Colonic mucosa (tissue), 4 donors: ENCODE measurements at places on chromosomes 16 and 17. TPM values are rescaled to one million over a fixed set of nuclear protein-coding genes. Genes with fewer than 3 reads are reported as not detected.

- no peaks in the 10 kb centered on the region for H3K36me3 ChIP-seq
- H3K27me3 ChIP-seq = no peaks in the 10 kb centered on the region
- no peak for DNase-seq
- H3K27ac ChIP-seq = no peak overlapping the region
Observed at GRCh38 chr17:17982801-17983200, 10.1 kb downstream of the DRC3 start.

- no peaks in the 10 kb centered on the region for H3K36me3 ChIP-seq
- no peak overlapping the region for H3K27ac ChIP-seq
- peaks cover 22% of the 10 kb centered on the region for H3K27me3 ChIP-seq
Observed at GRCh38 chr17:38512473-38513058, 84.3 kb downstream of the ARHGAP23 start.

DNA sequence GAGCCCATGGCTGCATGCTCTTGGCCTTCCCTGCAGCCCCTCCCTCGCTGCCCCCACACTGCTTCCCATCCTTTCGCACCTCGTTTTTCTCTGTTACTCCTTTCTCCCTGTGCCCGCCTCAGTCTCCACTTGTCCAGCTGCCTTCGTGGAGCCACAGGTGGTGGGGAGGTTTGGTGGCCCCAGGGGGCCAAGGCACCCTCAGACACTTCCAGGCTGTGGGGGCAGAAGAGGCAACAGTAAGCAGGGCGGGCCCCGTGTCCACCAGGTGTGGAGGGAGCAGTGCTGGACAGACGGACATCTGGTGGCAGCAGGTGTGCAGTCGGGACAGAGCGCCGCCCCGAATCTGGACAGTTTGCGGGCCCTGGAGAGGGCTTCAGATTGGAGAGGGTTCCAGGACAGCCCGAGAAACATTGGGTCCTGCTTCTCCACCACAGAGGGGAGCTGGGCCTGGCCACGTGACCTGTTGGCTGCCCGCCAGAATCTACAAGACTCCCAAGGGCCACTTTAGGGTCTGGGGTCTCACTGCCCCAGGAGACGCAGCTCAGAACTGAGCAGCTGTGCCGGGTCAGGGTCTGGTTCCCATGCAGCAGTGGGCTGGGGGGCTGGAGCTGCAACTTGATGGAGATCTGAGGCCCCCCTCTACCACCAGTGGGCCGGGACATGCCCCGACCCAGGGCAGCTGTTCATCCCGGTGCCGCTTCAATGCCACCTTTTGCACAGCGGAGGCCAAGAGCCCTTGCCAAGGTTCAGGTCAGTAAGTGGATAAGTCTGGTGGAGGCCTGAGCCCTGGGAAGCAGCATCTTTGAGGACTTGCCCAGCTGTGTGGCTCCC is 22.8 kb downstream of the BAHCC1 start:
- no peak overlapping the region for H3K4me3 ChIP-seq
- peak overlapping the region; percentile 55 for H3K27ac ChIP-seq
- H3K36me3 ChIP-seq = no peaks in the 10 kb centered on the region

DNA sequence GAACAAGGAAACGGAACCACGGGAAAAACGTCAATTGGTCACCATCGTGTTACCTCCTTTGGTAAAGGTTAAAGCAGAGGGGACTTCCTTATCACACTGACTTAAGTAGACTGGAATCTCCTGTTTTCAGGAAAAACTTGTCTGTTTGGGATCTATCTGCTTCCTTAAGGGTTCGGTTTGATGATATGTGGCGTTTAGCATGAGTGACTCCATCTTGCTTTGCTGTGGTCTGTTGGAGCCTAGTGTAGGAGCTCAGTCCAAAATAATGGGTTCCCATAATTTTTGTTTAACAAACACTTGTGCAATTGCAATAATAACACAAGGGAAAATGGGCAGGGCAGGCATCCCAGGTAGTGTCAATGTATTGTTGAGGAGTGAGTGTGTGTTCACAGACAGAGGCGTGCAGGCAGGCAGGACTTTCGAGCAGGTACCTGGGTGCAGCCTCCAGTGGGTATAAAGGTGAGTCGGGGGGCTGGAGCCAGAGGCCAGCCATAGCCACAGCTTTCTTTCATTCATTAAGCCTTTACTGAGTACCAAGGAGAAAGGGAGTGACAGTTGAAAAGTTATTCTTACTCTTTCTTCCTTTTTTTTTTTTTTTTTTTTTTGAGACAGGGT is 4.3 kb upstream of the ENGASE start:
- H3K4me3 ChIP-seq = no peak overlapping the region
- DNase-seq = no peak
- no peaks in the 10 kb centered on the region for H3K27me3 ChIP-seq
- H3K27ac ChIP-seq = no peak overlapping the region

GRCh38 chr16:4141604-4142003 is 25.4 kb upstream of the ADCY9 start:
- no peak overlapping the region for H3K27ac ChIP-seq
- no peak for DNase-seq
- H3K4me3 ChIP-seq = no peak overlapping the region
- no peaks in the 10 kb centered on the region for H3K27me3 ChIP-seq
- no peaks in the 10 kb centered on the region for H3K36me3 ChIP-seq

GRCh38 chr17:18250259-18250658 is 8.3 kb downstream of the FLII start:
- no peak overlapping the region for H3K27ac ChIP-seq
- no peaks in the 10 kb centered on the region for H3K4me1 ChIP-seq
- H3K4me3 ChIP-seq = no peak overlapping the region
- peaks cover 44% of the 10 kb centered on the region for H3K36me3 ChIP-seq
- peak; percentile 80 for DNase-seq
- H3K27me3 ChIP-seq = no peaks in the 10 kb centered on the region

DNA sequence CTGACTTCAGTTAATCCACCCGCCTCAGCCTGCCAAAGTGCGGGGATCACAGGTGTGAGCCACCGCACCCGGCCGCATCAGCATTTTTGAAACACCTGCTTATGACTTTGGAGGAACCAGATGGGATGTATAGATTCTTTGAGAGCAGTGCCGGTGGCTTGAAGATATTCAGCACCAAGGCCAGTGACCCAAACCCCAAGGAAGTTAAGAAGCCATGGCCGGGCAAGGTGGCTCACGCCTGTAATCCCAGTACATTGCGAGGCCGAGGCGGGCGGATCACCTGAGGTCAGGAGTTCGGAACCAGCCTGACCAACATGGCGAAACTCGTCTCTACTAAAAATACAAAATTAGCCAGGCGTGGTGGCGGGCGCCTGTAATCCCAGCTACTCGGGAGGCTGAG is 43.9 kb downstream of the TRARG1 start:
- H3K27me3 ChIP-seq = no peaks in the 10 kb centered on the region
- no peak overlapping the region for H3K27ac ChIP-seq
- no peaks in the 10 kb centered on the region for H3K4me1 ChIP-seq
- DNase-seq = no peak
- H3K36me3 ChIP-seq = no peaks in the 10 kb centered on the region

- H3K27me3 ChIP-seq = no peaks in the 10 kb centered on the region
- peaks cover 19% of the 10 kb centered on the region for H3K4me1 ChIP-seq
- H3K36me3 ChIP-seq = no peaks in the 10 kb centered on the region
- H3K4me3 ChIP-seq = no peak overlapping the region
- DNase-seq = peak; percentile 77
- peak overlapping the region; percentile 25 for H3K27ac ChIP-seq
Observed at GRCh38 chr17:17077861-17078732, 35.8 kb downstream of the MPRIP start.

- no peaks in the 10 kb centered on the region for H3K27me3 ChIP-seq
- no peaks in the 10 kb centered on the region for H3K36me3 ChIP-seq
- DNase-seq = no peak
- H3K4me3 ChIP-seq = no peak overlapping the region
- H3K4me1 ChIP-seq = no peaks in the 10 kb centered on the region
Observed at GRCh38 chr17:22171631-22172030, 479.3 kb downstream of the KCNJ18 start.

GRCh38 chr16:57060323-57061083 is 31.9 kb upstream of the CPNE2 start:
- DNase-seq = no peak
- no peak overlapping the region for H3K27ac ChIP-seq
- H3K4me3 ChIP-seq = no peak overlapping the region
- no peaks in the 10 kb centered on the region for H3K36me3 ChIP-seq
- no peaks in the 10 kb centered on the region for H3K4me1 ChIP-seq

GRCh38 chr17:74754832-74755231 is 6.4 kb downstream of the NHERF1 start:
- no peak for DNase-seq
- H3K4me1 ChIP-seq = peaks cover 43% of the 10 kb centered on the region

DNA sequence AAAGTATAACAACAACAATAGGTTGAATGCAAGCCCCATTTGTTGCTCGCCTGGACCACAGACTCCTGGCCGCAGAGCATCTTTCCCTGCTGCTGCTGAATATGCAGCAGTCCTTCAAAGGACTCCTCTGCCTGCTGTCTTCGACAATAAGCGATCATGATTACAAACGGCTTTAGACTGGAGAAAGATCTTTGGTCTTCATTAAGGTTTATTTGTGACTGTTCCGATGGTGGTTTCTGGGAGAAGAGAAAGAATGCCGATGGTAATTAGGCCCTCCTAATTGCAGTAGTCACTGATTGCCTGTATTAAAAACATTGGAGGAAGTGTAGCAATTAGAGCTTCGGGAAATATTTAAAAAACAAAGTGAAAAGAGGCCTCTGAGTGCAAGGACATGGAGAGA is 138.2 kb downstream of the CACNG3 start:
- H3K27ac ChIP-seq = no peak overlapping the region
- H3K4me3 ChIP-seq = no peak overlapping the region
- H3K27me3 ChIP-seq = no peaks in the 10 kb centered on the region
- H3K4me1 ChIP-seq = no peaks in the 10 kb centered on the region

DNA sequence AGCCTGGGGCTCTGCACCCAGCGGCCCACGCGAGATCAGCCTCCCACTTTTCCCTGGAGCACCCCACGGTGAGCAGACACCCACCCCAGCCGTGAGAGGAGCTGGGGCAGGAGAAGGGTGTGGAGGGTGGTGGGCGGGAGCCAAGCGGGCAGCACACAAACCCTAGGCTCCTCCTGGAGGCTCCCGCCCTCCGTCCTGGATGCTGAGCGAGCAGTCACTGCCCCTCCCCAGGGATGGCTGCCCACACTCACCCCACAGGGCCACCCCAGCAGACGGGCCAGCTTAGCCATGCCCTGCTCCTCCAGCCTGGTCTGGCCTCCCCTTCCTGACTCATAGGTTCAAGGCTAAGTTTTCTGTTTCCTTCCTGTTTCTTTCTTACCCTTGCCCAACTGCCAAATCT is 15.7 kb upstream of the ABCC3 start:
- no peak overlapping the region for H3K27ac ChIP-seq
- no peaks in the 10 kb centered on the region for H3K36me3 ChIP-seq
- no peaks in the 10 kb centered on the region for H3K4me1 ChIP-seq
- no peak overlapping the region for H3K4me3 ChIP-seq

DNA sequence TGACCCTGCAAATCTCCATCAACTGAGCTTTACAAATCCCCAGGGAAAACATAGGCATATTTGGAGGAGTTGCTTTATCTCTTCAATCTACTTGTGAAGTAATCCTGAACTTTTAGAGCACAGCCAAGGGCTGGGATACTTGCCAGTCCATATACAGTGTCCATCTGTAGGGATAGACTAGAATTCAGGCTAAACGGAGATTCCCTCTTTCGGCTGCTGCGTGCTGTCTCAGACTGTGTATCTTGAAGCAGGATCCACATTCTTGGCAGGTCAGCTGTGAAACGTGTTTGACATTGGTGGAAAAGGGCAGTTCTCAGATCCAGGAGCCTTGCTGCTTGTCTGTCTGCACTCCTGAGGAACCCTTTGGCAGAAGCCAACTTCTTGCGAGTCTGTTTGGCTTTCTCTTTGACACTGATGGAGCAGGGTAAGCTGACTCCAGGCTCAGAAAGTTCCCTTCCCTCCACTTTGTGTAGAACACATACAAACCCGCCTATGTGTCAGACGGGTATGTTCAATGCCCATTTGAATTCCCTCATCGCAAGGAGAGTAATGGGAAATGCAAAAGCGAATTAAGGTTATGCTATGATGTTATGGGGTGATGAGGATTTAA is 221.8 kb downstream of the MAP2K4 start:
- no peaks in the 10 kb centered on the region for H3K4me1 ChIP-seq
- DNase-seq = no peak

GRCh38 chr17:1153795-1154546 is 25.8 kb downstream of the ABR start:
- DNase-seq = peak; percentile 36
- H3K27me3 ChIP-seq = no peaks in the 10 kb centered on the region
- no peak overlapping the region for H3K4me3 ChIP-seq
- H3K4me1 ChIP-seq = no peaks in the 10 kb centered on the region

- H3K36me3 ChIP-seq = no peaks in the 10 kb centered on the region
- H3K4me3 ChIP-seq = no peak overlapping the region
- H3K27me3 ChIP-seq = no peaks in the 10 kb centered on the region
- peaks cover 13% of the 10 kb centered on the region for H3K4me1 ChIP-seq
- no peak overlapping the region for H3K27ac ChIP-seq
Observed at GRCh38 chr16:85372627-85373372, 240.3 kb upstream of the GSE1 start.

- H3K36me3 ChIP-seq = no peaks in the 10 kb centered on the region
- peak overlapping the region; percentile 83 for H3K27ac ChIP-seq
- H3K27me3 ChIP-seq = no peaks in the 10 kb centered on the region
- H3K4me1 ChIP-seq = peaks cover 9% of the 10 kb centered on the region
- DNase-seq = no peak
Observed at GRCh38 chr16:30895627-30896260, 670 bp upstream of the CTF1 start.

The KCNG4 gene
- not detected for total RNA-seq

The BCAR1 gene
- 130 TPM for total RNA-seq

The TM4SF5 gene
- 37.7 TPM for total RNA-seq

The TBX6 gene
- 0.85 TPM for total RNA-seq

The TSR1 gene
- 13.7 TPM for total RNA-seq

The ITGAD gene
- not detected for total RNA-seq

The ZSCAN10 gene
- 0.86 TPM for total RNA-seq

The TMC5 gene
- total RNA-seq = 54.5 TPM

The CTRB2 gene
- total RNA-seq = 29.1 TPM
